ENCODE measurements at places on chromosomes 2 and 18.

DNA sequence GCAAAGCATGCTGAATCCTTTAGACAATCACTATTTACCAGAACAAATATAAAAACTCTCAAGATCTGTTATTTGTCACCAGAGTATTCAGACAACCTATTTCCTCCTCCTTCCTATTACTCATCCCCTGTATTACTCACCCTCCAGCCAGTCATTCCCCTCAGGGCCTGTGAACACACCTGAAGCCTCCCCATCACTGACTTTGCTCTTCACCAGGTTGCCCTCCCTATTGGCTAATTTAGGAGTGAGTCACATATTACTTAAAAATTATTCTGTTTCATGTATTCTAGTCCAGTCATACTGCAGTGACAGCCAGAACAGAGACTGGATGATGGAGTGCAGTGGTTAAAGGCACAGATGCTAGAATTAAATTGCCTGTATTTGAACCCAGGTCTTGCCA lies 3.7 kb upstream of the ATG16L1 start:
- DNase-seq: no peak

GRCh38 chr2:54122939-54123338 lies 7.5 kb downstream of the ACYP2 start:
- no peak for DNase-seq

DNA sequence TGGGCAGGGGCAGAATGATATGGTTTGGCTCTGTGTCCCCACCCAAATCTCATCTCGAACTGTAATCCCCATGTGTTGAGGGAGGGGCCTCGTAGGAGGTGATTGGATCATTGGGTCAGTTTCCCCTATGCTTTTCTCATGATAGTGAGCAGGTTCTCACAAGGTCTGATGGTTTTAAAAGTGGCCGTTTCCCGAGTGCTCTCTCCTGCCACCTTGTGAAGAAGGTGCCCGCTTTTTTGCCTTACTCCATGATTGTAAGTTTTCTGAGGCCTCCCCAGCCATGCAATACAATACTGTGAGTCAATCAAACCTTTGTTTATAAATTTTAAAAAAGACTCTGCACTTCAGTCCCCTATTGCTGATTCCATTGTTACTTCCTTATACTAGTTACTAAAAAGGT lies 82.9 kb upstream of the CDKL4 start:
- no peak for DNase-seq

DNA sequence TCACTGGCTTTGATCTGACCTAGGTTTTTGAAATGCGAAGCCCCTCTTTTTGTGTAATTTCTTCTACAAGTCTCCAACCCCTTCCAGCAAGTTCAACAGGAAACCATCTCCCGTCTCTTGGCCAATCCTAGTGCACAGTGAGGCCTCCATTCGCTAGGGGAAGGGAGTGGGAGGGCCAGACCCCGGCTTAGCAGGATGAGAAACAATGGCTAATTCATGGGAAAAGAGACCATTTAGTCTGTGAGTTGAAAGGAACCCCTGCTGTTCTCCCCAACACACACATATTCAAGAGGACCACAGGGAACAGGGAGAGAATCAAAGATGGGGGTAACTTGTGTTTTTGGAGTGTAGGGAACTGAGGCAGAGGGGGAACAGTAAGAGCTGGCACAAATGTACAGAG lies 83.0 kb downstream of the RTN4 start:
- no peak for DNase-seq

- DNase-seq: no peak
Observed at GRCh38 chr2:232502511-232502910, 14.9 kb upstream of the ECEL1 start.

DNA sequence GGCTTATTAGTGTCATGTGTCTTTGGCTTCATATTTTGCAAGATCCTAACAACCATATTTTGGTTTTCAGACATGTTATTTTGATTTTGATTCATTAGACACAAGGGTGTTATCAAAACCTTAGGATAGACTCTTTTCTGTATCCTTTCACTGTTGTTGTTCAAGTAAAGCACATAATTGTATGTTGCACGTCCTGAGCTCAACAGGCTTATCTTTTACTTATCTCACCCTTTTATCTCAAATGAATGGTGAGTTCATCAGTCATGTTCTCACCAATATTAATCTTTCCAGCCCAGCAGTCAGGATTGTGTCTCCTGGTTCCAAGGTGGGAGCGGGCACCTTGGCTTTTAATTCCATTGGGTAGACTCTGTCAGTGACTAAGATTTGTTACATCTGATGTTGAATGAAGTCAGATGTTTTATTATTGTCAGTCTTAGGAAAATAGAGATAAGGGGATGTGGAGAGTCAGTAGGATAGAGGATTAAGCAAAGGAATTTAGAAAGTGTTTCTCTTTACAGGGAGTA lies 11.9 kb downstream of the GPN1 start:
- DNase-seq: no peak

GRCh38 chr2:222796413-222797103 lies 64.3 kb upstream of the ACSL3 start:
- DNase-seq: no peak

DNA sequence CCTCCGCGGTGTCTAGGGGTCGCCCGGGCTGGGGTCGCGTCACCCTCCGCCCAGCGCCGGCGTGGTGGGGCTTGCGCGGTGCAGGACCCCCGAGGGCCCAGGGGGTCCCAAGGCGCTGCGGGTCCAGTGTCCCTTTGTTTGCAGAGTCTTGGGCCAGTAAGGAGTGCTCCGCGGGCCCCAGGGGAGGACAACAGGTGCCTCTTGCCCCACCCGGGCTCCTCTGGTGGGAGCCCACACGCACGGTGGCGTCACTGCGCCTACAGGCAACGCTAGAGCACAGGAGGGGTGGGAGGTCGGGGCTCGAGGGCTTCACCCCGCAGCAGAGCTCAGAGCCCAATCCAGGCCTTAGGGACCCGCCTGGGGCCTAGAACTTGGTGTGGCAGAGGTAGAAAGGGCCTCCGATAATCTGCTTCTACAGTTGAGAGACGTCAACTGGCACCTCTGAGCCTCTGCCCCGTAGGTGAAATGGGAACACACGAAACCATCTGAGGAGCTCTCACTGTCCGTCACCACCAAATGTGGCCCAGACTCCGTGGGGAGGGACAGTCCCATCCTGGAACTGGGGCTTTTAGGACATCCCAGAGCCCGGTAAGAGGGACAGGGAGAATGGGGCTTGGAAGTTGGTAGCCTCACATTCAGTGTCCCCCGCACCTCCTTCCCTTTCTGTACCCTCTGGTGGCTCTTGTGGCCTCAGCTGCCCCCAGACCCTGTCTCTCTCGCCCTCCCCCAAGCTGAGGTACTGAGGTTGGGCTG lies 1.4 kb downstream of the ARID5A start:
- DNase-seq: no peak

GRCh38 chr18:52730972-52731619 lies 391.1 kb downstream of the DCC start:
- no peak for DNase-seq

DNA sequence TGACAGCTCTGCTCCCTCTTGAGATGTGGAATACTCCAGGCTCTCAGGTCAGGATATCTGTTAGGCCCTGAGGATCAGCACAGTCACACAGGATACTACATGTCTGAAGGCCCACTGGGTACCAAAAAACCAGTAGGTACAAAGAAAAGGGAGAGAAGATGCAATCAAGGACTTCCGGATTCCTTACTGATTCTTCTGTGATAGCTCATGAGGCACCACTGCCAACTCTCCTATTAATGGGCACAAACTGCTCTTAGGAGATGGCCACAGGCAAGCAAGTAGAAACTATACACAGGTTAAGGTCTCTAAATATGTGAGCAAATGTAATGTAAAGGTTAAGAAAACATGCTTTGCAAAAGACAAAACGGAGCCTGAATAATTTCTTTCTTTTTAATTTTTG lies 3.5 kb downstream of the TMEM127 start:
- DNase-seq: no peak

DNA sequence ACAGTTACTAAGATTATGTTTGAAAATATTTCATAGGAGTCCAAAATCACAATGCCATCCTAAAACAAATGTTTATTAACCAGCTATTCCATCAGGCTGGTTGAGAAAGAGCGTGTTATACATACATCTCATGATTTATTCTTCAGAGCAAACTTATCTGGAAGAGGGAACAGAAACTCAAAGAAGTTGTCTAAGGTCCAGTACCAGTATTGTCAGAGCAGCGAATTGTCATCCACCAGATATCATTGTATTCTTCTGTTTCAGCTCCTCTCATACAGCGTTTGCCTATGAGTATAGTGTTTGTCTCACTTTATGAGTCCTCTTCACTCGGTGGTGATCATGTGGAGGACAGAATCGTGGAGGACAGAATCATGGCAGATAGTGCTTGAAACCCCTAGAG lies 238.2 kb downstream of the OSR1 start:
- DNase-seq: no peak

- no peak for DNase-seq
Observed at GRCh38 chr2:7515327-7515726, 598.1 kb downstream of the RNF144A start.

DNA sequence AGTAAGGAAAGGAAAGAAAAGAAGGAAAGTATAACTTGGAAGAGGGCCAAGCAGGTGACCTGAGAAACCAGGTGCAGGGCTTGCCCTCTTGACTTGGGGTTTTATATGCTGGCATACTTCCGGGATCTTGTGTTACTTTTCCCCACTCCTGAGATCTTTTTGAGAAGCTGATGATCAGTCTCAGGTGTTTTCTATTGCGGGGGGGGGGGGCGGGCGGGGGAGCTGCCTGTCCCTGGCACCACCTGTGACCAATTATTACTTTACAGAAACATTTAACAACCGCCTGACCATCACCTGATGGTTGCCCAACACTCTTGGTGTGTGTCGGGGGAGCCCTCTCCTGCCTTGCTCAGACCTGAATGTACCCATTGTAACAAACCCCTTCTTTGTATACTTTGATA lies 6.9 kb upstream of the CASP10 start:
- no peak for DNase-seq

DNA sequence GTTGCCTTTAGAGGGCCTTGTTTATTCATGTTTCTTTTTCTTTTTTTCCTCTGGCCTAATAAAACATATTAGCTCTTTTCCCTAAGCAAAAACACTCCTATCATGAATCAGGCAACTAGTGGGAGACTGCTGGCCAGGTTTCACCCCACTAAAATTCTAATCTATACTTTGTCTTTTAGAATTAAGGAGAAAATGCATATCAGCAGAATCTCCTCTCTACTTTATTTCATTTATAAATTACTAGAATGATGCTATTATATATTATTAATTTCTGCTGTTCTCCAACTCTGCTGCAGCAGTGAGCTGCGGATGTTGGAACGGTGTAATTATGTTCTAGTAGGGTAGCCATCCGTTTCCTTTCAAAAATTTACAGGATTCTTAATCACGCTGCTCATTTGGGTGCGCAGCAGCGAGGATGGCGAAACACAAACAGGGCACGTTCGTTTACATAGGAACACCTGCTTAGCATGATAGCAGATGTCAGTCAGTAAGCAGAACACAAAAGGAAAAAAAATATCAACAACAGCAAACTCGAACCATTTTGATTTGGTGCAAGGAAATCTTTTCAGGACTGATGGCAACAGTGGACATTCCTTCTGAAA lies 30.5 kb downstream of the ZEB2 start:
- no peak for DNase-seq

DNA sequence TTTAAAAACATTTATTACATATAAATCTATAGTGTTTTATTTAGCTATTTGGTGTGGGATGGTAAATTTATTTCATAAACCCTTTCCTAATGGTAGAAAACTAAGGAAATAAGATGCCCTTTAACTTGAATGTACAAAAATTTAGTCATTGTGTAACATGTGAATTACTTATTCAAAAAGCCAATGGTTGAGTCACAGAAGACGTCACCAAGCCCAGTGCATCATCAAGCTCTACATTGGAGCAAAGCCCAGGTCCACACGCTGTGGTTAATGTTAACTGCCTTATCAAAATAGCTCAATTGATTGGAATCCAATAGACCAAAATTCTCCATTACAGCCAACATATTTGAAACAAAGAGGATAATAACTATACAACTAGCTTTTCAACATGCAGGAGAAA lies 145.5 kb upstream of the LYPD1 start:
- DNase-seq: no peak

DNA sequence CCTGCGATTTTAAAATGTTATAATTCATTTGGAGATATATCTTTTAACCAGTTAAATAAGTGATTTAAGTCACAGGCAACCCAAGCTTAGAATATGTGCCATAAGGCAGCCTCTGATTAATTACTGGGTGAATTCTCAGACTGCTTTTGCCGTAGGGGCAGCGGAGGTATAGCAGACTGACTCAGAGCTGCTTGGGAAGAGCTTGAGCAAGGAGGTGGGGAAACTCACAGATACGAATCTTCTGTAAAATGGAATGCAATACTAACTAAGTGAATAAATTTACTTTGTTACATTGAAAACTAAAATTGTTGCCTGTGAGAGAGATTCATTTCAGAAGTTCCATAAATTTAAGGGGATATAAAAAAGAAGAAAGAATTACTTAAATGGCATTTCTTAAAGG lies 115.4 kb downstream of the KYNU start:
- DNase-seq: no peak

- no peak for DNase-seq
Observed at GRCh38 chr2:64114912-64115277, 29.3 kb downstream of the PELI1 start.

- no peak for DNase-seq
Observed at GRCh38 chr2:47704287-47704686, 78.7 kb upstream of the MSH6 start.

DNA sequence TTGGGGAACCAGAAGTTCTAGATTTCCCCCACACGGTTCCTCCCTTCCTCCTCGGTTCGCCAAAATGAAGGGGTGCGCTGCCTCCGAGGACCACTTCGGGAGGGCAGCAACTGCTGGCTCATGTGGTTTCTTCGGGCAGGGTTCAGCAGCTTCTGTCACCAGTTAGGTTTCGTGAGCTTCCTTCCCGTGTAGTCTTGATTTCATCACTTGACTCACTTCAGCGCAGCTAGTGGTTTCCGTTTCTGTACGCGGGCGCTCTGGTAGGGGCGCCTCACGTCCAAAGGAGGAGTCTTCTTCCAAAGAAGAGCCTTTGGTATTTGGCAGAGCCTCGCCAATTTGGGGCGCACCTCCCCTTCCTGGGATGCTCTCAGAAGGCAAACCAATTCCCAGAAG lies 485 bp upstream of the GALNT3 start:
- peak; percentile 82 for DNase-seq

- DNase-seq: no peak
Observed at GRCh38 chr18:38718365-38718901, 1152.8 kb upstream of the CELF4 start.

GRCh38 chr2:9745153-9745899 lies 97.9 kb upstream of the TAF1B start:
- no peak for DNase-seq

GRCh38 chr2:86249579-86250391 lies 50.5 kb downstream of the MRPL35 start:
- DNase-seq: peak; percentile 52

GRCh38 chr2:85504778-85505261 lies 34.1 kb upstream of the MAT2A start:
- no peak for DNase-seq

- DNase-seq: no peak
Observed at GRCh38 chr18:79367480-79367879, 28.2 kb upstream of the NFATC1 start.
